ENCODE measurements at places on chromosomes 13 and 19.

DNA sequence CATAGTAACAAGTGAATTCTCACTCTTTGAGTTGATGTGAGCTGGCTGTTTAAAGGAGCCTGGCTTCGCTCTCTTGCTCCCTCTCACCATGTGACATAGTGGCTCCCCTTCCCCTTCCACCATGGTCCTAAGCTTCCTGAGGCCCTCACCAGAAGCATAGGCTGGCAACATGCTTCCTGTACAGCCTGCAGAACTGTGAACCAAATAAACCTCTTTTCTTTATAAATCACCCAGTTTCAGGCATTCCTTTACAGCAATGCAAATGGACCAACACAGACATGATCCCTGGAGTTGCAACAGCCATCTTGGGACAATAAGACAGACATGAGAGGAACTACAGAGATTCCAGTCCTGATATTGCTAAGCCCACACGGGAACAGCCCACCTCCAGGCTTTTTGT lies 12.6 kb downstream of the TEAD2 start:
- no peak for DNase-seq

DNA sequence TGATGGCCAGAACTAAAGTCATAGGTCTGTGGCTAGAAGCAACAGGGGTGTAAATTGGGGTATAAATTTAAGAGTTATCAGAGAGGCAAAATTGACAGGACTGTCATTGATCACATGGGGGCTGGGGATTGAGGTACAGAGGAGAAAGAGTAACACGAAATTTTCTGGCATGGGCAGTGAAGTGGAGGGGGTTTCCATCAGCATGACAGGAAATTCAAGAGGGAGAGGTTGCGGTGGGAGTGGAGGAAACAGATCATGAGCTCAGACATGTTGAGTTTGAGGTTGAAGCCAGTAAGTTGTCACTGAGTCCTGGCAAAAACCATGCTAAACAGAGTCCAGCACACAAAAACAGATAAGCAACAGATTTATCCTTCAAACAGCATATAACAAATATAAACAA lies 192.1 kb upstream of the TSC22D1 start:
- DNase-seq = no peak

DNA sequence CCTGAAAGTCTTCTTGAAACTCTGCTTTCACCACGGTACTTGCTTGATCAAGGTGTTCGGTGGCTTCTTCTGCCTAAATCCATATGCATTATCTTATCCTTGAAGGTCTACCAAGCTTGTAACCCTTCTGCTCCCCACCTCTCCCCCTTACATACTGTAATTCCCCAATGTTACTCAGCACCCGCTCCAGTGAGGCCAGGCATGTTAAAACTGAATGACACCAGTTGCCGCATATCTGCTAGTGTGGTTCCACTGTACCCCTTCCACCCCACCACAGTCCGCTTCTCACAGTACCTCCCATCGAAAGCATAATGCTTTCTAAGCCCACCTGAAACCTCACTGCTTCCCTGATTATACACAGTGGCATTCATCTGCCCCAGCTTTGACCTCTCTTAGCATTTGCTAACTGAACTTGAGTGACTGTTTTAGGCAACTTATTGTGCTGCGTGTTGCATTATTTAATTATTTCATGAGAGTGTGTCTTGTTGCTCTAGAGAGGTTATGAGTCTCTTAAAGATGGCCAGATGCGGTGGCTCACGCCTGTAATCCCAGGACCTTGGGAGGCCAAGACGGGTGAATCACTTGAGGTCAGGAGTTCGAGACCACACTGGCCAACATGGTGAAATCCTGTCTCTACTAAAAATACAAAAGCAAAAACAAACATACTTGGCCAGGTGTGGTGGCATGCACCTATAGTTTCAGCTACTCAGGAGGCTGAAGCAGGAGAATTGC lies 87.6 kb upstream of the MBNL2 start:
- DNase-seq = no peak

GRCh38 chr19:42074513-42075363 lies 1.2 kb upstream of the ZNF574 start:
- DNase-seq = no peak

DNA sequence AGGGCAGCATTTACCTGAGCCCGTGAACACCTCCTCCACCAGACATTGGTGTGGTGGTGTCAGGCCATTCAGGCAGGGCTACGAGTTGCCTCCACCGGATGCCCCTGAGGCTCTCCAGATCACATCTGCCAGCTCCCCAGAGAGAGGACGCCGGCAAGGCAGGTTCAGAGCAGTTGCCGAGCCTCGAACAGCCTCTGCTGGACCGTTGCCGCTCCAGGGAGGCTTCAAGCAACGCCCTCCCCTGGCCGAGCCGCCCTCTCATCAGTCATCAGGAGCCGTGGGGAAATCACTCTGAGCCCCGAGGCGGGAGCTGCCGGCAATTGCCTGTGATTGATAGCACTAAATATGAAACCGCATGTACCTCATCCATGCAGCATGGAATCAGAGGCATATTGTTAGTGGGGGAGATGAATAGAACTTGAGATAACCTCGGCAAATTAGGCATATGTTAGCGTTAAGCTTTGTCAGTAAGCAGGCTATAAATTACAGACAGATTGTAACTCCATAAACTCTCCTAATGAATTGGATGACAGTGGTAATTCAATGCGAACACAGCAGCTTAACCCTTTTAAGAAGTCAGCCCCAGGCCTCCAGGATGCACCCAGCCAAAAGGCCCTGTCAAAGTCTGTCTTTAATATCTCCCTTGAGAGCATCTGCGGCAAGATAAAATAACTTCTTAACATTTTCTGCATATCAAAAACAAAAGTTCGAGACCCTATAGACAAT lies 29.8 kb upstream of the SPACA7 start:
- no peak for DNase-seq

DNA sequence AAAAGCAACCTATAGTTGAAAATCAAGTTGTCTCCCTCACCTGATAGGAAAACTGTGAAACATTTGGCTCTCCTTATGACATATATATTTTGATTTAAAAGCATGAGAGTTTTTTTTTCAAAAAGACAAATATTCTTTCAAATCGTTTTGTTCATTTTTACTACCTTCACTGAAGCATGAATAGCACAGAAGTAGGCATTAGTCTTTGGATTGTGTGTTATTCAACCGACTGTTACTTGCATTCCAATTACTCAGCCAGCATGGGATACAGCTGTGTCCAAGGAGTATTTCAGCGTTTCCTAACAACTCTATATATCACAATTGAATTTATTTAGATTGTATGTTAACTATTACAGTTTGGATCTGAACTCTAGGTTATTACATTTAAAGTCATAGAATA lies 135.2 kb downstream of the PCDH9 start:
- no peak for DNase-seq

DNA sequence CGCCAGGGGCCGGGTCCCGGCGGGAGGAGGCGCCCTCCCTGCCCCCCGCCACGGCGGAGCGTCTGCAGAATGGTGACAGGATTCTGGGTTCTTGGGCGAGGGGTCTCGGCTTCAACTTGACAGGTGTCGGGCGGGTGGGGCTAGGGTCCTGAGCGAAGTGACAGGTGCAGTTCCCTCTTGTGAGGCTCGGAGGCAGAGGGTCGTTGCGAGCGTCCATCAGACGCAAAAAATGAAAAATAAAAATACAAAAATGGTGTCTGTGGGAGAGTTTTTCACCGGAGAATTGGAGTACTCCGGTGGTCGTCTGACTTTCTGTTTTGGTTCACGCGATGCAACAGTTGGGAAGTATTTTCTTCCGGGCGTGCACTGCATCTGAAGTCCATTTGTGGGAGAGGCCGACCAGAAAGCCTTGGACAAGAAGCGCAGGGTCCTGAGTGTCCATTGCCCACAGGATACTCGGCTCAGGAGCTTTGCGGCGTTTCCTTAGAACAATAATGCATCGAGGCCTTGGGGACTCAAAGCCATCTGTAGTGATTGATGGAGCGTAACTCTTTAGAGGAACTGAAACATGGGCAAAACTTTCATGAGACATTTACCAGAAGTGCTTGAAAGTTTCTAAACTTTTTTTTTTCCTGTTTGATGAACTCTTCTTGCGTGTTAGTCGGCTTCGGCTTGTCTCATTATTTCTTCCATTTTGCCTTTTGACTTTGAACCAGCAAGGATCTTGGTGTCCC lies 759 bp downstream of the RB1 start:
- DNase-seq = no peak

DNA sequence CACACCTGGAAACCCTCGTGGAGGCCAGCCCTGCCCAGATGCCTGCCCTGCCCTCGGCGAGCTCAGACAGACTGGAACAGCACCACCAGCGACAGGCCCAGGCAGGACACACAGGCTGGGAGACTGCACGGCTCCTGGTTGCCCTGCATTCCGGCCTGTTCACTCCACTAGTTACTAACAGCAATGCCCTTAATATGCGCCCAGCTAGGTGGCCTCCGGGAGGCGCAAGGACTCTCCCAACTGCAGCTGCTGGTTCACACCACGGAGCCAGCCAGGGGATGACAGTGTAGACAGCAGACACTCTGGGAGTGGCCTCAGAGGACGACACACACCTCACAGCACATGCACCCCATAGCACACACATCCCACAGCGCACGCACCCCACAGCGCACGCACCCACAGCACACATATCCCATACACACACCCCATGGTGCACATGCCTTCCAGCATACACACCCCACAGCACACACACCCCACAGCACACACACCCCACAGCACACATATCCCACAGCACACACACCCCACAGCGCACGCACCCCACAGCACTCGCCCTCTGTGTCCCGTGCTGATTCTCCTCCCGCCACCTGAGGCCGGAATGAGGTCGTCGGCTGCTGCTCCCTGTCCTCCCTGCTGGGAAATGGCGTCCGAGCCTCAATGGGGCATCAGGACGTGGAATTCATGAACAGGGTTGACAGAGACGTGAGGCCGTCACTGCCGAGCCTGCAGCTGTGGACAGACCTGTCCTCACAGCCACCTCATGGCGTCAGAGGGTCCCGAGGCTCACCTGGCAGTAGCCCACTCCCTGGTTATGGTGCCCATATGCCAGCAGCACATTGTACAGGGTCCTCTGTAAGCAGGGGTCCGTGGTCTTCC lies 13.6 kb downstream of the GRTP1 start:
- DNase-seq = no peak

DNA sequence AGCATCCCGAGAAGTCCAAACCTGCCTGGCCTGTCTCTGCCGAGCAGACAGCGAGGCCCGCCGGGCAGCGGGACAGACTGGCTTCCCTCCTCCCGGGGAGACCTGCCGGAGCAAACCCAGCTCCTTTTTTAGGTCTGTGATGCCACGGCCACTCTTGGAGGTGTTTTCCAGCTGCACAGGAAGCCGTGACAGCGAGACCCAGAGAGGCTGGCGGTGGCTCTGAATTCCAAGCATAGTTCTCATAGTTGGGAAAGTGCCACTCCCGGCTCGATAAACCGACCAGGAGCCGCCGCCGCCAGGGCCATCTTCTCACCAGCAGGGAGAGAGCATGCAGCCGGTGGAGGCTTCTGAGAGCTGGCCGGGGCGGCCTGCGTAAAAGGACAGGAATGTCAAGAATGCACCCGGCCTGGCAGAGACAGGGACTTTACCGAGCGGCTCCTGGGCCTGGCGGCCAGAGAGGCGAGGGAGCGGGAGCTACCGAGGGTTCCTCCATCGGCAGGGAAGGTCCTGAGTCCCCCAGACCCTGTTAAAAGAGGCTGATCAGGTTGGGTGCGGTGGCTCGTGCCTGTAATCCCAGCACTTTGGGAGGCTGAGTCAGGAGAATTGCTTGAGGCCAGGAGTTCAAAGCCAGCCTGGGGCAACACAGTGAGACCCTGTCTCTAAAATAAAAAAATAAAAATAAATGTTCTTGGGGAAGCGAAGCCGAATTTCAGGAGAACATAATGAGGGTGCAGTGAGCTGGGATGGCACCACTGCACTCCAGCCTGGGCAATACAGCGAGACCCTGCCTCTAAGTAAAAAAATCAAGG lies 64.9 kb downstream of the GADD45B start:
- peak; percentile 93 for DNase-seq

DNA sequence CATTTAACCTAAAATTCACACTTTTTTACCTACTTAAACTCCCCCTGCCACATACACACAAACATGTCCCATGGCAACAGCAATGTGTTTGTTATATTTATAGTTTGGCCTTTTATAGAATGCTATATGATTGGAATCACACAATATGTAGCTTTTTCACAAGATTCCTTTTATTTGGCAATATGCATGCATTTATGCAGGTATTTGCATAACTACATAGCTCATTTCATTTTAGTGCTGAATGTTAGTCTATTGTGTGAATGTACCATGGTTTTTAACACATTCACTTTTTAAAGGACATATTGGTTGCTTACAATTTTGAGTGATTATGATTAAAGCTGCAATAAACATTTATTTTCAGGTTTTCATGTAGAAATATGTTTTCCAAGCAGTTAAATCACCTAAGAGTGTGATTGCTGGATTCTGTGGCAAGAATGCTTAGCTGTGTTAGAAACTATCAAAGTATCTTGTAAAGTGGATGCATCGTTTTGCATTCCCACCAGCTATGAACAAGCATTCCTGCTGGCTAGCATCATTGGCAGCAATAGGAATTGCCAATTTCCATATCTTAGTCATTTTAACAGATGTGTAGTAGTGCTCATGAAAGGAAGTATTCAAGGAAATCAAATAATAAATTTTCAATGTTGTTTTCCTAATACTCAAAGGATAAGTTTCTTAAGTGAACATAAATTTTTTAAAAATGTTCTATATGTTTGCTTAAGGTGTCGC lies 557.0 kb downstream of the SLITRK1 start:
- DNase-seq = no peak

GRCh38 chr13:112971288-112971643 lies 2.3 kb downstream of the MCF2L start:
- DNase-seq = peak; percentile 4

GRCh38 chr19:47428177-47428894 lies 9.0 kb upstream of the MEIS3 start:
- DNase-seq = peak; percentile 82

- DNase-seq = no peak
These were observed 8.8 kb upstream of the KRTDAP start for GRCh38 chr19:35498984-35499527.

DNA sequence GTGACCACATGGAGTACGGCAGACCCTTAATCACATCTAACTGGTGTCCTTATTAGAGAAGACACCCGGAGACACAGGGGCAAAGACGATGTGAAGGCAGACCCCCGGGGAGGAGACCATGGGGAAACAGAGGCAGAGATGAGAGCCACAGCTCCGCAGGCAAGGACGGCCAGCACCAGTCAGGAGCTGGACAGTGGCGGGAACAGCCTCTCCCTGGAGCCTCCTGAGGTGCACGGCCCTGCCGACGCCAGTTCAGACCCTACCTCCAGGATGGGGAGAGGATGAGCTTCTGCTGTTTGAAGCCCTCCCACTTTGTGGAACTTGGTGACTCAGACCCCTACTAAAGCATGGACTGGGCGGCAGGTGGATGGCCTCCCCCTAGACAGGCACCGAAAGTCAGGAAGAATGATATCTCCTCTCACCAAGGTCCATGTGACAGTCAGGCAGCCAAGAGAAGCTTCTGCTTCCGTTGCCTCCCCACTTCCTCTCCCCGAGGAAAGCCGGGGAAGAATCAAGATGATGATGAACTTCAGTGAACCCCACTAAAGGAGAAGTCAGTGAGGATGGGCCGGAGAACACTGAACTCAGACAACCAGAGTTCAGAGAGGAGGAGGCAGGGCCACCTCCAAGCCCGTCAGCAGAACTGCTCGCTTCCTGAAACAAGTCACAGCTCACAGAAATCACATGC lies 25.4 kb downstream of the RAB20 start:
- DNase-seq = no peak

- no peak for DNase-seq
These were observed 192.3 kb downstream of the RGCC start for GRCh38 chr13:41649659-41650058.

GRCh38 chr19:47633517-47633916 lies 24.6 kb downstream of the BICRA start:
- DNase-seq = no peak

GRCh38 chr19:28549680-28550277 lies 663.2 kb downstream of the UQCRFS1 start:
- DNase-seq = no peak

GRCh38 chr19:53463263-53463662 lies 4.3 kb upstream of the ZNF813 start:
- DNase-seq = peak; percentile 43

All from psoas muscle (tissue), 8 donors.